ENCODE measurements at places on chromosomes 3 and 15.

- DNase-seq, result no peak
These were observed 38.0 kb downstream of the OSBPL10 start for GRCh38 chr3:31943041-31943440.

GRCh38 chr15:93658026-93658816 is 569.2 kb upstream of the RGMA start:
- DNase-seq, result no peak

DNA sequence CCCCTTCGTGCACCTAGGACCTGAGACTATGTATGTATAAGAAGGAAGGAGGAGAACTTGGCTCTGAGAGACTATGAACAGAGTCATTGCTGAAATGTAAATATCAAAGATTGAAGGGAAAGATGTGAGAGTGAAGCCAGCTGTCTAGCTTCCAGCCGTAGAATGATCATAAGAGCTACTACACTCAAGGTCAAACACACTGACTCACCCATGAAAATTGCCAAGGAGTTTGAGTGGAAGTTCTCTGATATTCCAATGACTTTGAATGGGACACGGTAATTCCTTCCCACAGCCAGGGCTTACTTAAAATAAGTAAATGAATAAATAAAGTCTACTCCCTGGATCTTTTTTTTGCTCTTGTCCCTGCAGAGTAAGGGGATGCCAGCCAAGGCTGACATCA is 398.9 kb upstream of the TPRG1 start:
- no peak for DNase-seq

GRCh38 chr3:180835501-180835900 is 77.0 kb upstream of the FXR1 start:
- DNase-seq, result no peak

DNA sequence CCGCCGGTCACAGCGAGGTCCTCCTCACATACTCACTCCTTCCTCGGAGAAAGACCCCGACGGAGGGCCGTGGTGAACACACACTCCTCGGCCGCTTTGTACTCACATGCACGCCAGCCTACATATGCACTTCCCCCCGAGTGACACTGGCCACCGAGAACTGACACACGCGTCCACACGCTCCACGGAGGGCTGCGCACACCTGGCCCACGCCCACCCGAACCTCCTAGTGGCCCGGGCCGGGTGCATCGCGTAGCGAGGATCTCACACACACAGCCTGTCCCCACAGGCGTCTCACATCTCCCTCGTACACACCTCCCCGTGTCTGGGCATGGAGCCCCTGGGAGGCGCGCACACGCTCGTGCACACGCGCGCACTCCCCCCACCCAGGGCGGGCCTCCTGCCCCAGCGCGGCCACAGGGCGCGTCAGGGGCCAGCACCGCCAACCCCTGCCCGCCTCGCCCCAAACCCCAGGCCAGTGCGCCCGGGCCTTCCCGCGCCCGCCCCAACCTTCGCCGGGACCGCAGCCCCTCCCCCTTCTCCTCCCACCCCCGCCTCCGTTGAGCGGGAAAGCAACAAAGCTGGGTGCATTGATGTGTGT is 411 bp upstream of the C3orf70 start:
- no peak for DNase-seq

DNA sequence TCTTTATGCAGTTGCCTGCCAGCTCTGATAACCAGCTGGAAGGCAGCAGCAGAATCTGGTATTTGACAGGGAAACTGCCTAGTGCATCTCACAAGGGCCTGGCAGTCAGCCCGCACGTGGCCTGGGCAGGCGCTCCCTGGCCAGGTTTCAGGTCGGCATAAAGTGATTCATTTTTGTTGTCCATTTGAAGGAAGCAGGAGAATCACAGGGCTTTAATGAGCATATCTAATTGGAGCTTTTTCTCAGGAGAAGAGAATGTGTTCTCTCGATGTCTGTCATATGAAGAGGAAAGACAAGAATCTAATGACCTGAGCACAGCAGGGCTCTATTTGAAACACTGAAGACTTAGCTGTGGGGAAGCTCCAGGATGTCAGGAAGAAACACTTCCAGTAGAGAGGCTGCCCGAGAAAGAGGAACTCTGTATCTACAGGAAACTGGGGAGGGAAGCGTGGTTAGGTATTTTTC is 98.8 kb upstream of the MB21D2 start:
- DNase-seq, result no peak

DNA sequence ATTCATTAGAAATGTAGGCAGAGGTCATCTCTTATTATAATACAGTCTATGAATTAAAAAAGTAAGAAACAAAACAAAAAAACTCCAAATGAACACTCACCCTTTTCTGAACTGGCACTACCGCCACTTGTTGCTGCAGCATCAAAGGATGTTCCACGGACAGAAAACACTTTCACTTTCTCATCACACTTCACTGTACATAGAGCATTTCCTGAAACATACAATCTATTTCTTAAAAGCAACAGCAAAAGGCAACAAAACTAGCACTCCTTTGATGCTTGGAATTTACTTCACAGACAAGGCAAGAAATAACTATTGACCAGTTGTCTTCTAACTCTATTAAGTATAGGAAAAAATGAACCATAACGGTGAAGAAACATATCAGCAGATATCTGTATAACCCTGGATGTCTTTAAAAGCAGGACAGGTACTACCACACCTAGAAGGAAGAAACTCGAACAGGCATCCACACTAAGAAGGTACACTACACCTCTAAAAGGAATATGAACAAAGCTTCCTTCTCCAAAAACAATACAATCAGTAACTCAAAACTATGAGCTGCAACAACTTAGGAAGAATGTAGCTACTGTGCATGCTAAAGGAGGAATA is 24.9 kb downstream of the ETFA start:
- DNase-seq, result no peak

DNA sequence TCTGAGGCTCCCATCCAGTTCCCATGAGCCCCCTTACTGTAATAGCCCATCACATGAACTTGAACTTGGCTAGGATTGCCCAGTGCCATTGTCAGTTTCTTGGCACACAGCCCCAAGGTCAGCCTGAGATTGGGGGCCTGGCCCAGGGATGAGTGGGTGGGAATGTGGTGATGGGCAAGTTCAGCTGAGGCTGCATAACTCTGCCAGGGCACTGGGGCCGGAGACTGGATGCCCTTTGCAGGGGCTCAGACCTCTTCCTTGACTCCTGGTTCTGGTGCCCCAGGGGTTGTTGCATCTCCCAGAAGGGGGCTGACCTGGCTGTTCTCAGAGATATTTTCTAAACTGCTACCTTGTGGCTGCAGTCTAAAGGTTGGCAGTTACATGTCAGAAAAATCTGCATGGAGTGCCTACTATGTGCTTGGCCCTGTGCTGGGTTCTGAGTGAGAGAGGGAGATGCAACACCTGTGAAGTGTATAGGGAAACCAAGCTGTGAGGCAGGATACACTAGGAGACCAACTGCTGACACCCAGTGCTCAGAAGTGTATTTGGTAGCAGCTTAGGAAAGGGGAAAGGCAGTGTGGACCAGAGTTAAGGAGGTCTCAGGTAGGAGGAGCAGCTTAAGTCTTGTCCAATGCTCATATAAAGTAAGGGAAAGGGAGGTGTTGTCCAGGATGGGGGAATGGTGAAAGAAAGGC is 74.8 kb upstream of the PRR23C start:
- DNase-seq, result no peak

DNA sequence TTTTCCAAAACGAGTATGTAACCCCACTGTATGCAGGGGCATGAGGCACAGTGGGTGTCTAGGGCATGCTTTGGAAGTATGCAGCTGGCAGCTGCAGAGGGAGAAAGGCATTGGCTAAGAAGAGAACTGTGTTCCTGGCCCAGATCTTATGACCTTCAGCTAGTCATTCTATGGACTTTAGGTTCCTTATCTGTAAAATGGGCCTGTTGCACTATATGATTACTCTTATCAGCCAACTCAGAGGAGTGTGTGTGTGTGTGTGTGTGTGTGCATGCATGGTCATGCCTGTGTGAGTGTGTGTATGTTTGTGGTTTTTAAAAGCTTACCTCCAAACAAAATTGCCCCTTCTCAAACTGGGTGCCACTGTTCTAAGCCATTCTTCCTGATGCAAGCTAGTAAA is 27.4 kb upstream of the CHST2 start:
- DNase-seq, result no peak

DNA sequence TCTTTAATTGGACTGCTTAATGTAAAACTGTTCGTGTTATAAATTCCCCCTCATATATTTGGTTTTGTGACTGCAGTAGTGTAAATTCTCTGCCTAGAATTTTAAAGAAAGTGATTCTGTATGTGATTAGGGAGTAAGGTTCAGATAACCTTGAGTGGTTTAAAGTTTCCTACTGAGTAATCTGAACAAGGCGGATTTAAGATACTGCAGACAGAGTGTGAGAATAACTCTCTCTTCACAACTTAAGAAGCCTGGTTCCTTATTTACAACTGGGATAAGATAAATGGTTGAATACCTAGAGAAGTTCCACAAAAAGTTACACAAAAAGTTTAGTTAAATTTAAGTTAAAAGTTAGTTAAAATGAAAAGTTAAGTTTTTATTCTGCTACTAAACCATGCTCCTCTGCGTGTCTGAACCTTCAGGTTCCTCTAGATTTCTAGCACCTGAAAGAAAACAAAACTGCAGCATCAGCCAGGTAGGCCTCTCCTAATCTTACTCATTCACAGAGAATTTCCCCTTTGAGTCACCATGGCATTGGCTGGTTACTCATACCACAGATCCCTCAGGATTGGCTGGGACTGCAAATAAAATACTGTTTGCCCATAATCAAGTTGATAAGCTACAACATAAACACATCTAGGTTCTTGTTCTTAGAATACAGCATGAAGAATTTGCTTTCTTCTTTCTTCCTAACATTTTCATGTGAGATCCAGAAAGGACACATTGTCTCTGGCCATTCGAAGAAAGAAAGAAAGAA is at the start of gene ARL14:
ARL14 (plus strand) TSS at position 614 of the 757 bp plus-strand sequence. CDS start 187 bp downstream, outside the sequence.
- no peak for DNase-seq

- DNase-seq, result no peak
These were observed 122.7 kb downstream of the GOLIM4 start for GRCh38 chr3:167973046-167973445.
